Neural progenitor cell (in vitro differentiated cells): ENCODE measurements at places on chromosomes 6 and 20.

DNA sequence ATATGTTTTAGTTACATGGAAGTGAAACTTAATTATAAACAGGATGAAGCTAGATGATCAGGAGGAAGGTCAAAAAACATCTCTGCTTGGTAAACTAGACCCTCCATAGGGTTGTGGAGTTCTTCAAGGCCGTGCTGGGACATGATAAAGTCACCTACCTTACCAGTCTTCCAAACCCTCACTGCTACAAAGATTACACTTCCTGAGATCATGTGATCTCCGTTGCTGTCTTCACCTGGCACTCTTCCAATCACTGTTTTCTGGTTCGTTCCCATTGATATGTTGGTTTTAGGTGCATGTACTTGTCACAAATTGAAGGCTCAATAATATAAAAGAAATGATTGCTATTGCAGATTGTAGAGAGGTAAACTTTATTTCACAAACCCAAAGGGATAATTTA lies 161.5 kb upstream of the MAN1A1 start:
- DNase-seq, result no peak

- DNase-seq, result no peak
Measured at GRCh38 chr20:18650224-18650623, 62.4 kb downstream of the DTD1 start.

DNA sequence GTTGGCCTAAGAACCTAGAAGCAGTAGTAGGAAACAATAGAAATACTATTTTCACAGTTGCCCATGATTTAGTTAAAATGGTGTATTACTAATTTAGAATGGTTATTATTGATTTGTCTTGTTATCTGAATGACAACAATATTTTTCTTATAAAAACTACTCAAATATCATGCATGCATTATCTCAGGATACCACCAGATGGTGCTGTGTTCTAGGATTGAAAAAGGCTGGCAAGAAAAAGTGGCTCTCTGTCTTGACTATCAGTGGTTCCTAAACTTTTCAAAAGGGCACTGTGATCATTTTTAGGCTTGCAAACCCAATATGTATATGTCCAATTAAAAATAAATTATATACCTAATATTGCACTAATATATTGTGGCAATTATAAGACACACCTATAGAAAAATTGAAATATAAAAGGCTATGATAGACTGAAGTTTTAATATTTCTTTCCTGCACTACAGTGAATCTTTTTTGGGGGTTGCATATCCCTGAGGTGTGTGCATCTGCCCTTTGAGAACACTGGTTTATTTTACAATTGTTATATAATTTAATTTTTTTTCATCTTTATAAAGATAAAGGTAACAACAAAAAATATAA lies 131.7 kb upstream of the MLIP start:
- DNase-seq, result peak; percentile 60

- no peak for DNase-seq
Measured at GRCh38 chr20:51494241-51495110, 48.0 kb downstream of the NFATC2 start.

GRCh38 chr20:10868299-10868698 lies 194.5 kb upstream of the JAG1 start:
- no peak for DNase-seq

DNA sequence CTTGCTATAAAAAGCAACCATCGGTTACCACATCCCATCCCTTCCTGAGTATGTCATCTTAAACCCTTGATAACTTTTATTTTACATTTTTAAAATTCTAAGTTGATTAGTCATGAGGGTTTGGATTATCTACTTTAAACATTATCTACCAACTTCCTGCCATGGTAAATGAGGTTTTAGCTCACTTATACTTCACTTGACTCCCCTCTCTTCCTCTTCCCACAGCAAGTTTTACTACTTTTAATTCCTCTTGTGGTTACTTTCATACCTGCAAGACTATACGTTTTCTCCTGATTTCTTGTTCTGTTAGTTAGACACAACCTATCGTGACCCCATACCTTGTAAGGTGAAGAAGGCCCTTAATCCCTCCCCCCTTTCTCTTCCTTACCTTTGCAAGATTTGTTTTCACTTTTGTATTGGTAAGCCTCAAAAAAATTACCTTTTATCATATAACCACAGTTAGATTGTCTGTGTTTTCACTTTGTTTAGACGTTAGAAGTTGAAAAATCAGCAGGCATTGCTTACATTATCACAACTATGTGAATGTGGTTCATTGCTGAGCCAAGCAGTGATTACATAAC lies 60.1 kb upstream of the OGFRL1 start:
- DNase-seq, result no peak

GRCh38 chr6:42819803-42820511 lies 38.1 kb downstream of the BICRAL start:
- DNase-seq, result peak; percentile 15

- no peak for DNase-seq
Measured at GRCh38 chr6:140049251-140049650, 674.8 kb upstream of the CITED2 start.

- DNase-seq, result no peak
Measured at GRCh38 chr6:140708441-140708840, 1334.0 kb upstream of the CITED2 start.

GRCh38 chr6:49299279-49299678 lies 163.8 kb downstream of the MMUT start:
- DNase-seq, result no peak

DNA sequence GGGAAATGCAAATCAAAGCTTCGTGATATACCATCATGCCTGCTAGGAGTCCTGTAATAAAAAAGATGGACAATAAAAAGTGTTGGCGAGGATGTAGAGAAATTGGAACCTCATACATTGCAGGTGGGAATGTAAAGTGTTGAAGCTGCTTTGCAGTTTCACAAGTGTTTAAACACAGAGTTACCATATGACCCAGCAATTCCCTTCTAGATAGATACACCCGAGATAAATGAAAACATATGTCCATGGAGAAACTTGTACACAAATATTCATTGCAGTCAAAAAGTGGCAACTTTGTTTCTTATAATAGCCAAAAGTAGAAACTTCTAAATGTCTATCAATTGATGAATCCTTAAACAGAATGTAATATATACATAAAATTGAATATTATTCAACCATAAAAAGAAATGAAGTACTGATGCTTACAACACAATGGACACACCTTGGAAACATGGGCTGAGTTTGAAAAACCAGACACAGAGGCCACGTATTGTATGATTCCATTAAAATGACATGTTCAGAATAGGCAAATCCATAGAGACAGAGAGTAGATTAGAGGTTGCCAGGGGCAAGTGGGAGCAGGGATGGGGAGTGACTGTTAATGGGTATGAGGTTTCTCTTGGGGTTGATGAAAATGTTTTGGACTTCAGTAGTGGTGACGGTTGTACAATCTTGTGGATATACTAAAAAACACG lies 20.8 kb upstream of the ERVFRD-1 start:
- no peak for DNase-seq

GRCh38 chr6:9896806-9897205 lies 518.1 kb downstream of the TFAP2A start:
- no peak for DNase-seq

DNA sequence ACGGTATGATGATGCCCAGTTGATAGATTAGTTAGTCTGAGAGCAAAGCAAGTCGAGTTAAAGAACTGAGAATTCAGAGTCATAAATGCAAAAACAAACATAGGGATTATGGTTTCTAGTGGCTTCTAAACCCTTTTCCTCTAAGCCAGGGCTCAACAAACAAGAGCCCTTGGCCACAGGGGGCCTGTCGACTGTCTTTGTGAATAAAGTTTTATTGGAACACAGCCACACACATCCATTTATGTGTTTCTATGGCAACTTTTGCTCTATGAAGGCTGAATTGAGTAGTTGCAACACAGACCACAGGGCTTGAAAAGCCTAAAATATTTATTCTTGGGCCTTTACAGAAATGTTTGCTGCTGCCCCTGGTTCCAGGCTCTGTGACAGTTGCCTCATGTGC lies 76.2 kb downstream of the SLC24A3 start:
- DNase-seq, result no peak

DNA sequence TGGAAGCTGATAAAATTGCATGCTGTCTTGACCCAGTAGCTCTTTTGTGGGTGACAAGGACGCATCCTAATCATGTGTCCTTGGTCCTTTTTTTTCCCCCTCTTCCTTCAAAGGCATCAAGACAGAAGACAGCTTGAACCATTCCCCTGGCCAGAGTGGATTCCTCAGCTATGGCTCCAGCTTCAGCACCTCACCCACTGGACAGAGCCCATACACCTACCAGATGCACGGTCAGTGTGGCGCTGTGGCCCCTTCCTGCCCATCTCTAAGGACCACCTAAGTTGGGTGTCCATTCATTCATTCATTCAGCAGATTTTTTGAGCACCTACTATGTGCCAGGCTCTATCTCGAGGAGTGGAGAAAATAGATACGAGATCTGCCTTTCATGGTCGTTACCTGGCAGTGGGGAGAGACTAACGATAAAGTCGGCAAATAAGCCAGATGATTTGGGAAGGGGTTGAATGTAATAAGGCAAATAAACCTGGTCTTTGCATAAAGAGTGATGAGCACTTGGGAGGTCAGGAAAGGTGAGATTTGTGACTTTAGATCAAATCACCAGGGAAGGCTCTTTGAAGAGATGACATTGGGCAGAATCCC lies 121.5 kb downstream of the EYA2 start:
- peak; percentile 45 for DNase-seq

- DNase-seq, result no peak
Measured at GRCh38 chr20:38076548-38076947, 43.0 kb downstream of the RPRD1B start.

GRCh38 chr6:835476-836160 lies 142.7 kb upstream of the EXOC2 start:
- DNase-seq, result no peak

- DNase-seq, result no peak
Measured at GRCh38 chr6:160259143-160259425, 463 bp upstream of the SLC22A2 start.

DNA sequence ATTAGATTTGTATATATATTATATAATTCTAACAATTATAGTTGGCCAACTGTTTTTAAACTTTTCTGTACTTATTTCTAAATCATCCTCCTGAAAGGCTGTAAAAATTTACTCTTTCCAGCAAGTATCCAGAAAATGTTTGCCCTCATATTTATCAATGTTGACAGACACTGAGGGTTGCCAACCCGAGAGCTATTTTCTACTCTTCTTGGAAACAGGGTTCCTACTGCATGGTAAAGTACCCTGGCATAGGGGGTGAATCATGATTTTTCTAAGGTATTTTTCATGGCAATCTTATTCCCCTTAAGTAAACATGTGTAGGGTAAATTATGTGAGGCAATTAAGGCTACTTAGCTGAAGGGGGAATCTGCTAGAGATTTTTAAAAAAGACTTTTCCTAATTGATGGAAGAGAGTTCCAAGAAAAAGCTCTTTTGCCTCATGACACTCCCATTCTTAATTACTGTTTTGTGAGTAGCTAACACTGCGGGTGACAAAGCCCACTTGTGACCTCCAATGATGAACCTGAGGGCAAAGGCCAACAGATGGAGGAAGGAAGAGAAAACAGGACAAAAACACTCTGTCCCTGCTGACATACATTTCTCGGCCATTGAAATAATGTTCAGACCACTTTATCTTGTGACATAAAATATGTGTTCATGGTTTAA lies 37.9 kb downstream of the GPX5 start:
- DNase-seq, result peak; percentile 64

- DNase-seq, result no peak
Measured at GRCh38 chr6:37036146-37036545, 30.7 kb downstream of the FGD2 start.

DNA sequence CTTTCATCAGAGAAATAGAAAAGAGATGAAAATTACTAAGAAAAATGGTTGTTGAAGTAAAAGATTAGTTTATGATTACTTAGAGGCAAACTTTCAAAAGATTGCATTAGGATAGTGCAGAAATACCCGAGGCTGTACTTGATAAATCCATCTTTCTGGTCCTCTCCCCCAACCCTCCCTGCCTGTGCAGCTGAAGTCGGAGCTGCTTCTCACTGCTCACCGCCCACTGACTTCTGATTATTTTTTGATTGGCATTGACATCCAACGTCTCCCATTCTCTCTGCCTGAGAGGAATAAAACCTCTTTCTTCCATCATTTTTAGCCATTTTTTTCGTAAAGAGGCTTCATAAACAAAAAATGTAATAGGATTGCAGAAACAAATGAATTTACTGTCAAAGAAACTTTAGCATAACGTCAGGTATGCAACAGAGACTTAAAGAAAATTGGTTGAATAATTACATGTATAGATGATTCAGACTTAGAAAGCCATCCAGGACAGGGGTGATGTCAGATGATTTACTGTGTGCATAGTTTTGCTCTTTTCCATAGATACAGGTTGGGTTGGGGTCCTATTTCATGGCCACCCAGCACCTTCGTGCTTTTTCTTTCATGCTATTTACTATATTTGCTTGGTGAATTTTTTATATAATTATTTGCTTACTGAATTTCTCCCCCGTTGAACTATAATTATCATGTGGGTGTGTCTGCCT lies 53.6 kb upstream of the EDN3 start:
- DNase-seq, result no peak

- DNase-seq, result no peak
Measured at GRCh38 chr6:7262746-7263518, 50.1 kb downstream of the SSR1 start.
